ENCODE measurements at places on chromosomes 12 and 14.

DNA sequence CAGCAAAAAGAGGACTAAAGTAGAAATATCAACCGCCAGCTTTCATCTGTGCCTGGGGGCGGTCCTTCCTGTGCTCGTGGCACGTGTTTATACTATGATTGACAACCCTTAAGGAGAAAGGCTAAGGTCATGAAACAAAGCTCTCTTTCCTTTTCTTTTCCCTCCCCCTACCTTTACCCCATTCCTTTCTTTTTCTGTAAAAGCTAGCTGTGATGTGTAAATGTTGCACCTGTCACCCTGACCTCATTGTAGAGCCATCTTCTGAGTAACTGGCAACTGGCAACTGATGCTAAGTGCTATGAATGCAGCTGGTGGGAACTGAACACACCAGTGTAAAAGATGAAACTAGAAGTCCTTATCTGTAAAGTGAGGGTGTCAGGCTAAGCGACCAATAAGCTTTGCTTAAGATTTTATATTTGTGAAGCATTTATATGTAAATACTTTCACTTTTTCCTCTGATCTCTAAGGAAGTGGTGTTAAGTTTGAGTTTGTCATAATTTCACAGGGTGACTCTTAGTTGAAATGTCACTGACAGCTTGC is 102.8 kb upstream of the BCAT1 start:
- no peak for DNase-seq

DNA sequence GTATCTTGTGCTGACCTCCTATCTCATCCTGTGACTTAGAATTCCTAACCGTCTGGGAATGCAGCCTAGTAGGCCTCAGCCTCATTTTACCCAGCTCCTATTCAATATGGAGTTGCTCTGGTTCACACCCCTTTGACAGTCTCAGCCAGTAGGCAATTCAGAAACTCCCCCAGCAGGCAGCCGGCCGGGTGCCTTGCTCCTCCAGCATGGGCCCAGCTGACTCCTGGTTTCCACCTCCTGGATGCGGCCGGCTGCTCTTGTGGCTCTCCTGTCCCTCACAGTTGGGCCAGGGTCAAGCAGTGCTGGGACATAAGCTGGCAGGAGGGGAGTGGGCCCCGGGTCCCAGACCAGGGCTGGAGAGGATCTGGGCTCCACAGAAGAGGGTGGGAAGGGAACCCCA is 58.2 kb downstream of the LRRC74A start:
- DNase-seq = no peak

GRCh38 chr12:34296143-34297041 is 274.1 kb downstream of the ALG10 start:
- no peak for DNase-seq

DNA sequence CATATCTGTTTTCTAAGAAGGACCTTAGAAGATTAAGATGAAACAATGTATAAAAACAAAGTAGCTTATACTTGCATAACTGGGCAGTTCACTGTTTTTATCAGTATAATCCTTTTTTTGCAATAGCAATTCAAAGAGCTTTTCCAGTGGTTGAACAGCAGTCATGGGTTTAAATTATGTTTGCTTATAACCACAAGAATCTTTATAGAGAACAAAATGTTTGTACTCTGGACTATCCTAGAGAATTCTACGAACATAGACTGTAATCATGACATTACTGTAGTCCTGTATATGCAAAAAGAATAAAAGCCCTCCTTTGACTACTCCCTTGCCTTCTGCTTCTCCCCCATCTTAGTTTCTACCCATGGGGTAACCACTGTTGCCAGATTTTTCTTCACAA is 5.7 kb downstream of the FAM177A1 start:
- DNase-seq = no peak

DNA sequence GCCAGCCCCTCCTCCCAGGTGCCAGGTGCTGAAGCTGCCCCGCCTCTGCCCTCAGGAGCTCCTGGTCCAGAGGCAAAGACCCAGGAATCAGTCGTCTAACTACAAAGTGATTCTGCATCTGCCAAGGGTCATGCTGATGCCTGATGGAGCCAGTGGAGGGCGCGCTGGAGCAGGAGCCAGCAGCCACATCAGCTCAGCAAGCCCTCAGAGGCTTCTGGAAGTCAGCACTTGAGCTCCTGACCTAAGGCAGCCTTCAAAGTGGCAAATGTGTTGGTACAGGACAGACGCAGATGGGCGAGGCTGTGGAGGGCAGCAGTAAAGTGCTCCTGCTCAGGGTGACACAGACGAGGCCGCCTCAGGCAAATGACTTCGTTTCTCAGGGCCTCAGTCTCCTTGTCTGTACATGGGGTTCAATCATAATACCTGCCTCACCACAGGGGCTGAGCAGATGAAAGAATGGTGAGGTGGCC is 10.9 kb downstream of the C12orf43 start:
- peak; percentile 91 for DNase-seq

- no peak for DNase-seq
These were observed 136.3 kb downstream of the SOX5 start for GRCh38 chr12:23813206-23813605.

DNA sequence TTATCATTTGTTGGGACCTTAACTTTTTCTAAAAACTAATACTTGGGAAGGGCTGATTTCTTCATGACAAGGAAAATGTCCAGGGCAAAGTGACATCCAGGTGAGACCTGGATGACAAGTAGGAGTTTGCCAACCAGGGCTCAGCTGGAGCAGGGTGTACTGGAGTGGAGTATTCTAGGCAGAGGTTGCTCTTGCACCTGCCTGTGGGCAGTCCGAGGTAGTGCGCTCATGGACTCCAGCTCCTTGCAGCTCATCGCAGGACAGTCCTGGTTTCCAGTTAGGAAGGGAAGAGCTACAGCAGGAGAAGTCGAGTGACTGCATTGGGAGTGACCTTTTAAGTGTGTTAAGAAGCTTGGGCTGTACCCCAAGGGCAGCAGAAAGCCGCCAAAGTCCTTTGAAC is 175.9 kb downstream of the PELI2 start:
- DNase-seq = no peak

- no peak for DNase-seq
These were observed 410.3 kb upstream of the LMO3 start for GRCh38 chr12:17016116-17016864.

- peak; percentile 74 for DNase-seq
These were observed 520 bp downstream of the CSRP2 start for GRCh38 chr12:76878099-76878898.

DNA sequence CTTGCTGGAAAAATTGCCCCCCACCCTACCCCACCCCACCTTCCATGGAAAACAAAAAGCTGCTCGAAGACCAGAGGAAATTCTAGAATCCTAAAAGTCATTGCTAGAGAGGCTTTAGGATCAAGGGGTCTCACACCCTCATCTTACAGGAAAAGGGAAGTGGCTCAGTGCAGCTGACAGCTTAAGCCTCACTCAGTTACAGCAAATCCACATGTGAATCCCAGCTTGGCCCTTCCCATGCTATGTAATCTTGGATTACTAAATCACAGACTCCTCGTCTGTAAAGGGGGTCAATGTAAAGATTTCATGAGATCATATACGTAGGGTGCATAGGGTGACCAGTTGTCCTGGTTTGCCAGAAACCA is 25.9 kb downstream of the CMKLR1 start:
- DNase-seq = no peak

All from osteoblast (primary cell).